ENCODE measurements at places on chromosomes 6 and 20.

DNA sequence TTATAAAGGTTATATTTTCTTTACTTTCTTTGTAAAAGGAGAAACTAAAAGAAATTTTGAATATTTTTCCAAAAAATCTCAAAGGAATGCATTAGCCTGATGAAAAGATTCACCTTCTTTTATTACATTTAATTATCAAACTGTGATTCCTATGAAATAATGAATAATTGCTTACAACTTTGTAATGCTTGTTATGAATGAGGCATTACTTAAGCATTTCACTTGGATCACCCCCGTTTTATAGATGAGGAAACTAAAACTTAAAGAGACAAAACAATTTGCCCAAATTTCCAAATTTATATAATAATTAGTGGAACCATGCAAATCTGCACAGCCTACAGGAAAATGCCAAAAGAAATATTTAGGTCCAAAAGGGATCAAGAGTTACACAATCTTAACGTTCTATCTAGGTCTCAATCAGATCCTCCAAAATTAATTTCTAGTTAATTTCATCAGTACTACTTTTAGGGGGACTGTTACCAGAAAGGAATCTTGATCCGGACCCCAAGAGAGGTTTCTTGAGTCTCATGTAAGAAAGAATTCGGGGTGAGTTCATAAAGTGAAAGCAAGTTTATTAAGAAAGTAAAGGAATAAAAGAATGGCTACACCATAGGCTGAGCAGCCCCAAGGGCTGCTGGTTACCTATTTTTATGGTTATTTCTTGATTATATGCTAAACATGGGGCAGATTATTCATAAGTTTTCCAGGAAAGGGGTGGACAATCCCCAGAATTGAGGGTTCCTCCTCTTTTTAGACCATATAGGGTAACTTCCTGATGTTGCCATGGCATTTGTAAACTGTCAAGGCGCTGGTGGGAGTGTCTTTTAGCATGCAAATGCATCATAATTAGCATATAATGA, 288.0 kb downstream of the ADGB start:
- DNase-seq: no peak

GRCh38 chr6:44298055-44298803, 14.9 kb downstream of the AARS2 start:
- no peak for DNase-seq

DNA sequence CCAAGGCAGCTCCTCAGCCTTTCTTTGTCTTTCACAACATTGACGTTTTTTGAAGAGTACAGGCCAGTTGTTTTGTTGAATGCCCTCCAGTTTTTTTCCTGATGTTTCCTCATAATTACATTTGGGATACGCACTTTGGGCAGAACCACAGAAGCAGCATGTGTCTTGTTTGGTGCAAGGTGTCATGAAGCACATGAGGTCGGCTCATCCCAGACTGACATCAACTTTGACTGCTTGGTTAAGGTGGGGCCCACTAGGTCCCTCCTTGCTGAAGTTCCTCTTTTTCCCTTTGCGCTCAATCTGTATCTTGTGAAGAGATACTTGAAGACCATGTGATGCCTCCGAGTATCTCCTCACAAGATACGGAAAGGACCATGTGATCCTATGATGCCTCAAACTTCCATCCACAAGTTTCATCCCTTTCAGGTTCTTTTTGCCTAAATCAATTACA, 10.5 kb downstream of the SNAI1 start:
- no peak for DNase-seq

DNA sequence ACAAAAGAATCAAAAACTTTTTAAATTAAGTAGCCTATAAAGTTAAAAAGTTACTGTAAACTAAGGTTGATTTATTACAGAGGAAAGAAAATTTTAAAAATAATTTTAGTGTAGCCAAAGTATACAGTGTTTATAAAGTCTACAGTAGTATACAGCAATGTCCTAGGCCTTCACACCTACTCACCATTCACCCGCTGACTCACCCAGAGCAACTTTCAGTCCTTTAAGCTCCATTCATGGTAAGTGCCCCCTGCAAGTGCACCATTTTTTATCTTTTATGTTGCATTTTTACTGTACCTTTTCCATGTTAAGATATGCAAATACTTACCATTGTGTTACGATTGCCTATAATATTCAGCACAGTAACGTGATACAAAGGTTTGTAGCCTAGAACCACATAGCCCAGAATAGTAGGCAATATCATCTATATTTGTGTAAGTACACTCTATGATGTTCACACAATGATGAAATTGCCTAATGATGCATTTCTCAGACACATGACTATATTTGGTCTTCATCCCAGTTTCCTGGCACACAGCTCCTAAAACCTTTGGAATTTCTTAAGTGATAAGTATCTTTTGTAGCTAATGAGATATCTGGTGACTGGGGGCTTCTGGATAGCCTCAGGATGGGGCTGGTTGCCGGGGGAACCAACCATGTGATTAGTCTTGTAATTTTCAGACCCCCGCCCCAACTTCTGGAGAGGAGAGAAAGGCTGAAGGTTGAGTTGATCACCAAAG, 111.0 kb downstream of the MRPL14 start:
- peak; percentile 73 for DNase-seq

GRCh38 chr6:21749754-21750153, 156.2 kb downstream of the SOX4 start:
- no peak for DNase-seq

GRCh38 chr6:44704240-44705150, 317.0 kb downstream of the CDC5L start:
- DNase-seq: no peak

DNA sequence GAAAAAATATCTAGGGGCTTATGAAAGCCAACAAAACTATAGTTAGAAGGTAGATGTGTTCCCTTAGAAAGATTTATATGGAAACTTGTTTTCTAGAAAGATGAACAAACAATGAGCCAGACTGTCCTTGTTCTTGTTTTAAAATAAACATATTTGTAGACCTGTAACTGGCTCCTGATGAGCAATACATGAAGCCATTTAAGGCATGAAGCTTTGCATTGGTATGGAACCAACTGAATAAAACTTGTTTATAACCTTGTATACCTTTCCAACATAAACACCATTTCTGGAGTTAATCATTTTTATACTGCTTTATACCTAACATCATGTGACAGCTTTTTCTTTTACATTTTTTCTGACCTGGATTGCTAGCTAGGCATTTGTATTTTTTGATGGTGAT, 247.8 kb downstream of the PRL start:
- DNase-seq: no peak

DNA sequence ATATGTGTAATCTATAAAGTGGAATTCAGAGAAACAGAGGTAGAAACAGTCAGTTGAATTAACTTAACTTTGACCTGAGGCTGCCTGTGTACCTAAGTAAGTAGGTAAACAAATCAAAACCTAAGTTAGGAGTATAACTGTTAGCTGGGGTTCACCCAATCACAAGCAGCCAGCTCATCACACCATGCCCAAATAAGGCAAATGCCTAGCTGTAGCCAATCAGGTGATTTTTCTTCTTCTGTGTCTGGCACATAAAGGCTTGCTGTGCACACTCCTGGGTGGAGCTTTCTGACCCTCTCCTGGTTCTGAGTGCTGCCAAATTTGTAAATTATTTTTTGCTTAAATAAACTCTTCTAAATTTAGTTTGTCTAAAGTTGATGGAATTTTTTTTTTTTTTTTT, 54.7 kb upstream of the TRIM39 start:
- no peak for DNase-seq

DNA sequence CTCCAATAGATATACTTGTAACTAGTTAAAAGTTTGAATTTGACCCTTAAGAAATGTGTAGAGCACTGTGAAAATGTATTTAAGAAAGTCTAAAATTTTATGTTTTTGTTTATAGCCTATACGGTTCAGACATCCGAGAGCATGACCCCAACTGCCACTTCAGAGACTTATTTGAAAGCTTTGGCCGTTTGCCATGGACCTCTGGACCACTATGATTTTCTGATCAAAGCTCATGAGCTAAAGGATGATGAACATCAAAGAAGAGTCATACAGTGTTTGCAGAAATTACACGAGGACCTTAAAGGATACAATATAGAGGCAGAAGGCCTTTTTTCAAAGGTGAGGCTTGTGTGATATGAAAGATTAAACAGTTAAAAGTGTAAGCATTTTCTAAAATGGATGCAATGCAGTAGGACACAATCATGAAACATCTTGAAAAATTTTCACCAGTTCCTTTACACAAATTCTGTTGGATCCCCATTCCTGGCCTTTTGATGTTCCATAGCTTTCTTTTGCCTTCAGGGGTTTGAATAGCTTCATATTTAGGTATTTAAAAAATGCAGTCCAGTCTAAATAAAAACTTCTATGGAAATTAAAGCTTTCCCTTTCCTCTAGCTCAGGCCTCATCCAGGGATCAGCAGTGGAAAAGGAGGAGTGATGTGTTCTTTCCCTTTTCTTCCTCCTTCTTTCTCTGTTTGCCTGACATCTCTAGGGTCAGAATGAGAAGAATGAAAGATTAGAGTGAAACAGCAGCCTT, 29.0 kb downstream of the AFG1L start:
- no peak for DNase-seq

- no peak for DNase-seq
These were observed 120.1 kb downstream of the IRF4 start for GRCh38 chr6:511488-512137.

GRCh38 chr6:14889611-14890593, 356.0 kb upstream of the JARID2 start:
- no peak for DNase-seq

DNA sequence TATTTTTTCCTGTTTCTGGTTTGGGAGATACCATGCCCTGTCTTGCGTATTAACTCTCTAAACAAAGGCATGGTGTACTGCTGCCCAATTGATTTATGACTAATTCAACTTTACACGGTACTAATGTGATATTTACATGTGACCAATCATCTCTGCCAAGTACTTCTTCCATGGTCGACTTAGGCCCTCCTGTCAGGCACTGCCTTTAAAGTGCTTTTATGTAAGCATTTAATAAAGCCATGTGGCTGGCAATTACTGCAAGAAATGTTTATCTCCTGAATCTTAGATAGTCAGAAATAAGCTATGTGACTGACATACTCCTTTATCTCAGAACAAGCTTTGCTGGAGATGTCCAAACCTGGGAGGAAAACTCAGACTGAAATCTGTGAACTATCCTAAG, 323.4 kb downstream of the BTBD3 start:
- no peak for DNase-seq

GRCh38 chr20:59269411-59270025, 30.9 kb upstream of the EDN3 start:
- DNase-seq: no peak

GRCh38 chr6:14722704-14723103, 523.2 kb upstream of the JARID2 start:
- no peak for DNase-seq

GRCh38 chr6:36075656-36076055, 48.0 kb downstream of the MAPK14 start:
- no peak for DNase-seq

DNA sequence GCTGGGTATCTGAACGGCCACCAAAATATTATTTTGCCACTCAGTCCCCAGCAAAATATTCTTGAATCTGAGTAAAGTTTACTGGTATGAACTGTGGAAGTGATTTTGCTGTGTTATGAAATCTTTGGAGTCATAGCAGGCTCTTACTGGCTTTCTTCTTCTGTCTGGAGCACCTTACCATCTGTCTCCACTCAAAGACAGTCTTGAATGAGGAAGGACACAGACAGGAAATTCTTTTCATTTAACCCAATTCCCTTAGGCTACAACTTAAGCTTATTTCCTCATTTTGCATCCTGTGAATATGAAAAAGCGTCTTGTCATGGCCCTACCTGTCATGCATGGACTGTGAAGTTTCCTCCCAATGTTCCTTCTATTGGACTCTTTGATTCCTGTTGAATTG, 24.7 kb downstream of the FNDC1 start:
- no peak for DNase-seq

- no peak for DNase-seq
These were observed 52.9 kb downstream of the FAM83B start for GRCh38 chr6:54899442-54899841.

- DNase-seq: no peak
These were observed 2.8 kb upstream of the AGPAT4 start for GRCh38 chr6:161276605-161277155.

- no peak for DNase-seq
These were observed 15.2 kb downstream of the TFEB start for GRCh38 chr6:41720262-41720620.

- peak; percentile 31 for DNase-seq
These were observed 5.8 kb upstream of the ADAM33 start for GRCh38 chr20:3687655-3688054.

- DNase-seq: no peak
These were observed 31.9 kb upstream of the EIF2S2 start for GRCh38 chr20:34143951-34144350.

DNA sequence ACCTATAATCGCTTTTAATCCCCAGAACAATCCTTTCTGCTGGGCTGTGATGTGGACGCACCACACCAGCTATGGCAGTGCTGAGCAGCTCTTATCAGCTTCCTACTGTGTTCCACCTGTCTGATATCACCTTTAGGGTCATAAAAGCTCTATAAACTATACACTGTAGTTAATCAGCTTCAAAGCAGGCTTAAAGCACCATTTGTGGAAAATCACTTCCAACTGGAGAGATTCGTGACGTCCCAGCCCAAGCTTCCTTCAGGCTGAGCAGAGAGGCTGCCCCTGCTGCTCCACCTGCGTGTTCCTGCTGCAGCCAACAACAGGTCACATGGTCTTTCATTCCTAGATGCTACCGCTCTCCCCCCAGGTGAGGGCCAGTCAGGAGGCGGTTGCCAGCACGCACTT, 156.5 kb downstream of the SMOC2 start:
- DNase-seq: no peak

DNA sequence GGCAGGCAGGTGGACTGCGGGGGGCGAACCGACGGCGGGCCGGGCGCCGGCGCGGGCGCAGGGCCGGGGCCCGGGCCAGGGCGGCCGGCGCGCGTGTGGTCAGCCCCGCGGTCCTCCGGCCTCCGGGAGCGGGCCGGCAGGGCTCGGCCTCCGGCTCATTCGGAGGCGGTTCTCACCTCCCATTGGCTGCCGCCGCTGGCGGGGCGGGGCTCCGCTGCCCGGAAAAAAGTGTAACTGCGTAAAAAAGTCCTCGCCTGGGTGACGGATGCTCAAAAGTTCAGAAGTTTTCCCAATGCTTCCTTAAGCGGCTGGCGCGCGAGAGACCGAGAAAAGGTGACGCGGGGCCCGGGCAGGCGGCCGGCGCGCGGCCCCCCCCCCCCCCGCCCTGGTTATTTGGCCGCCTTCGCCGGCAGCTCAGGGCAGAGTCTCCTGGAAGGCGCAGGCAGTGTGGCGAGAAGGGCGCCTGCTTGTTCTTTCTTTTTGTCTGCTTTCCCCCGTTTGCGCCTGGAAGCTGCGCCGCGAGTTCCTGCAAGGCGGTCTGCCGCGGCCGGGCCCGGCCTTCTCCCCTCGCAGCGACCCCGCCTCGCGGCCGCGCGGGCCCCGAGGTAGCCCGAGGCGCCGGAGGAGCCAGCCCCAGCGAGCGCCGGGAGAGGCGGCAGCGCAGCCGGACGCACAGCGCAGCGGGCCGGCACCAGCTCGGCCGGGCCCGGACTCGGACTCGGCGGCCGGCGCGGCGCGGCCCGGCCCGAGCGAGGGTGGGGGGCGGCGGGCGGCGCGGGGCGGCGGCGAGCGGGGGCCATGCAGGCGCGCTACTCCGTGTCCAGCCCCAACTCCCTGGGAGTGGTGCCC, at the start of gene FOXC1:
Gene FOXC1, plus strand, starts transcription at position 268 of the 849 bp plus-strand sequence. Its CDS starts 531 bp downstream, at position 799.
- DNase-seq: peak; percentile 59

- DNase-seq: no peak
These were observed 40.6 kb downstream of the SPATA2 start for GRCh38 chr20:49874696-49875095.

GRCh38 chr6:10890151-10890550, 3.3 kb downstream of the SYCP2L start:
- no peak for DNase-seq

All from fibroblast of skin of left quadriceps (primary cell).